Hepatocyte (in vitro differentiated cells): ENCODE measurements at places on chromosomes 5 and 9. TPM values are rescaled to one million over a fixed set of nuclear protein-coding genes. Genes with fewer than 3 reads are reported as not detected.

CYLC2 gene
- total RNA-seq, result not detected in 2 replicates

GCNT4 gene
- 7.9 and 8.3 TPM in 2 replicates for total RNA-seq

IL17B gene
- total RNA-seq, result 0.60 TPM in 1 of 2 replicates, not detected in the other

ZNF474 gene
- 0.43 and 1.9 TPM in 2 replicates for total RNA-seq

MEF2C gene
- 11.0 and 14.6 TPM in 2 replicates for total RNA-seq

TEK gene
- total RNA-seq, result 3.9 and 5.6 TPM in 2 replicates

TRIP13 gene
- 6.5 and 9.4 TPM in 2 replicates for total RNA-seq

FGD3 gene
- 5.8 and 6.3 TPM in 2 replicates for total RNA-seq

IL7R gene
- 0.40 and 1.1 TPM in 2 replicates for total RNA-seq

SCAI gene
- total RNA-seq, result 6.3 and 10.5 TPM in 2 replicates

PCDHAC1 gene
- total RNA-seq, result 6.3 and 7.0 TPM in 2 replicates

KCNMB1 gene
- 0.07 and 0.36 TPM in 2 replicates for total RNA-seq

FBLL1 gene
- total RNA-seq, result 1.7 and 1.8 TPM in 2 replicates

MYMK gene
- not detected in 2 replicates for total RNA-seq

PLAC8L1 gene
- 1.5 TPM in 1 of 2 replicates, not detected in the other for total RNA-seq

PAPPA gene
- total RNA-seq, result 8.9 and 12.3 TPM in 2 replicates

SQSTM1 gene
- 372 and 402 TPM in 2 replicates for total RNA-seq

LRRC19 gene
- 44.6 and 44.8 TPM in 2 replicates for total RNA-seq

PKD2L2 gene
- total RNA-seq, result not detected in 2 replicates

RNF180 gene
- 4.4 and 4.7 TPM in 2 replicates for total RNA-seq

SNX24 gene
- 26.9 and 38.2 TPM in 2 replicates for total RNA-seq

EGR1 gene
- 64.2 and 95.4 TPM in 2 replicates for total RNA-seq

KIAA0825 gene
- total RNA-seq, result 4.5 and 4.9 TPM in 2 replicates

ITK gene
- 0.20 TPM in 2 replicates for total RNA-seq

EPB41L4A gene
- total RNA-seq, result 11.4 and 12.9 TPM in 2 replicates

APBA1 gene
- total RNA-seq, result 6.4 and 12.0 TPM in 2 replicates

ANXA2R gene
- total RNA-seq, result 0.93 and 4.4 TPM in 2 replicates

SHISAL2B gene
- not detected in 2 replicates for total RNA-seq

CDK7 gene
- total RNA-seq, result 36.4 and 50.9 TPM in 2 replicates

SLC36A2 gene
- 0.30 TPM in 1 of 2 replicates, not detected in the other for total RNA-seq

KIF12 gene
- 31.9 and 39.9 TPM in 2 replicates for total RNA-seq

PCDHGA3 gene
- not detected in 2 replicates for total RNA-seq

CKMT2 gene
- total RNA-seq, result 5.0 and 5.5 TPM in 2 replicates

SLC22A4 gene
- total RNA-seq, result 1.4 and 2.5 TPM in 2 replicates

LCN15 gene
- total RNA-seq, result 1.5 and 35.9 TPM in 2 replicates

SEMA5A gene
- 21.7 and 27.0 TPM in 2 replicates for total RNA-seq

SLC34A3 gene
- total RNA-seq, result 1.8 and 2.7 TPM in 2 replicates

CARTPT gene
- total RNA-seq, result 0.60 and 3.3 TPM in 2 replicates

TNFSF8 gene
- total RNA-seq, result not detected in 2 replicates

PSMD5 gene
- 13.3 and 14.7 TPM in 2 replicates for total RNA-seq

DMRTA1 gene
- 1.1 and 1.6 TPM in 2 replicates for total RNA-seq

IL31RA gene
- total RNA-seq, result 0.44 and 0.93 TPM in 2 replicates

AK6 gene
- 41.3 and 43.2 TPM in 2 replicates for total RNA-seq

CCDC152 gene
- 1.8 and 2.0 TPM in 2 replicates for total RNA-seq

RETREG1 gene
- total RNA-seq, result 23.8 and 24.6 TPM in 2 replicates

GPRIN1 gene
- total RNA-seq, result 1.4 and 1.6 TPM in 2 replicates

GADD45G gene
- total RNA-seq, result 14.7 and 15.7 TPM in 2 replicates

FCN2 gene
- not detected in 2 replicates for total RNA-seq

ISL1 gene
- 25.0 and 29.1 TPM in 2 replicates for total RNA-seq

TMC1 gene
- 0.20 TPM in 1 of 2 replicates, not detected in the other for total RNA-seq

ZDHHC21 gene
- total RNA-seq, result 13.9 and 17.7 TPM in 2 replicates

PPP2R2B gene
- total RNA-seq, result 2.3 and 4.4 TPM in 2 replicates

HRCT1 gene
- 0.24 and 0.90 TPM in 2 replicates for total RNA-seq

PFDN1 gene
- total RNA-seq, result 84.1 and 86.1 TPM in 2 replicates

SHC3 gene
- total RNA-seq, result 1.4 and 1.8 TPM in 2 replicates

POU5F2 gene
- total RNA-seq, result 1.2 and 1.3 TPM in 2 replicates
